ENCODE measurements at places on chromosomes 5 and 9. TPM values are rescaled to one million over a fixed set of nuclear protein-coding genes. Genes with fewer than 3 reads are reported as not detected.

The SPATA6L gene
- total RNA-seq: 9.4 TPM

The TIMD4 gene
- total RNA-seq: not detected

- DNase-seq: no peak
These were observed 14.5 kb downstream of the SH3GLB2 start for GRCh38 chr9:129013674-129014073.

DNA sequence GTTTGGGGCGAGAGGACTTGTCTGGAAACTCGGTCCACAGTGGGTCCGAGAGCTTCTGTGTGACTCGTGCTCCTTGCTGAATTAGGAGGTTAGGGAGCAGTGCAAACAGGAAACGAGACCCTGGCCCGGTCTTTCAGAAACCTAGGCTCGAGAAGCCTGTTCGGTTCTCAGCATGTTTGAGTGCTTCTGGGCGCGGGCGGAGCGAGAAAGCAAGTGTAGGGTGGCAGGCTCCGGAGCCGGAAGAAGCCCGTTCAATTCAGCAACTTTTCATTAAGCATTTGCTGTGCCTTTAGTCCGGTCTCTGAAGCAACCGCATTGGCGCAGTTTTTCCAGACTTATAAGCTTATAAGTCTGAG lies 547 bp downstream of the CLTA start:
- peak; percentile 84 for DNase-seq

DNA sequence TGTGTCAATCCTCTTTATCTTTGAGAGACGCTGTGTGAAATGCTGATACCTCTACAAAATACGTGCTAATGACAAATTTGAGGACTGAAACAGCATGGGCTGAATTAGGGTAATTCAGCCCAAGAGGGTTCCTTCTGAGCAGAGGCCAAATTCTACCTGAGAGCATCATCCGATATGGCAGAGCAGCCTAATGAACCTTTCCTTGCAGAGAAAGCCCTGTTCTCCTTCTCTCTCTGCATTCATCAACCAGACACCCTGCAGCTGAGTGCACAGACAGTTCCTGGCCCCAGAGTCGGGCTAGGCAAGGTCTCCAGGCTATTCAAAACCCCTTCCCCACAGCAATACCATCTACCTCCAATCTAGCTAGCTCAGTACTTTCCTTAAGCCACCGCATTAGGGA lies 77.9 kb downstream of the TRIM32 start:
- no peak for DNase-seq

GRCh38 chr5:14669975-14670374 lies 5.5 kb downstream of the OTULIN start:
- DNase-seq: no peak

The SPINK13 gene
- not detected for total RNA-seq

DNA sequence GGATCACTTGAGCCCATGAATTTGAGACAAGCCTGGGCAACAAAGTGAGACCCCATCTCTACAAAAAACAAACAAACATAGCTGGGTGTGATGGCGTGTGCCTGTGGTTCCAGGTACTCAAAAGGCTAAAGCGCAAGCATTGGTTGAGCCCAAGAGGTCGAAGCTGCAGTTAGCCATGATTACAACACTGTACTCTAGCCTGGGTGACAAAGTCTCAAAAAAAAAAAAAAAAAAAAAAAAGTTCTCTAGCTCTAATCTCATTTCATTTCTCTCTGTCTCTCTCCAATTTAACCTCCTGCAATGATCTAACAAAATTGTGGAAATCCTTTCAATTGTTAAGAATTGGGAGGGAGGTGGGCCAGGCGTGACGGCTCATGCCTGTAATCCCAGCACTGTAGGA lies 33.3 kb downstream of the LPAR1 start:
- DNase-seq: no peak

DNA sequence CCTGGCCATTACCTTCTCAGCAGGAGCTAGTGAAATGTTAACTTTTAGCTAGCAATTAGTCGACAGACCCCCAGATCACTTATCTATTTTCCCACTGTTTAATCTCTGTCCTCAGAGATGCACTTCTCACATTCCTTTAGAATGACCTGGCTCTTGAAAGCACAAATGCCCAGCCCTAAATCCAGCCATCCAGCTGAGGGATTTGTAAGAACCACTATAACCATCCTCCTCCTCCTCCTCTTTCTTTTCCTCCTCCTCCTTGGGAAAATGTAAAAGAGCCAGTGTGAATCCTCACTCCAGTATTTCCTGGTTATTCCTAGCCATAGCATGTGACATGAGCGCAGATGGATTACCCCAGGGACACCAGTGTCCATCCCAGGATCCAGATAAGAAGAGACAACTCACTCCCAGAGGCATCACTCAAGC lies 124.3 kb downstream of the ENC1 start:
- DNase-seq: no peak

- DNase-seq: no peak
These were observed 119.3 kb downstream of the CD180 start for GRCh38 chr5:67077296-67077695.

DNA sequence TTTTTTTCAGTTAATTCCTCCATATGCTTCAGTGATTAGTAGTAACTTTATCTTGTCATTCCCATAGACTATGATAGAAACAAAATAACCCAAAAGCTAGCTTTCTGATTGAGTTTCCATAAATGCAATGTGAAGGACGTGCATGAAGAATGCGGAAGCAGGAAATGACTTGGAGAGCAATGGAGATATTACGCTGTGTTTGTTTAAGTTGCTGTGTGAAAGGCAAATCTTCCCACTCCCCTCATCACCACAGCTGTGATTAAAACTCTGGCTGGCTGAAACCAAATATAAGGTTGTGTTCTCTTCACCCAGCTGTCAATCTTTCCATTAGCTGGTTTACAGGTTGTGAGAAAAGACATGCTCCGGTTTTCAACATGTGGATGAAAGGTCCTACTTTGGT lies 83.9 kb downstream of the NR2F1-AS1 start:
- DNase-seq: peak; percentile 15

DNA sequence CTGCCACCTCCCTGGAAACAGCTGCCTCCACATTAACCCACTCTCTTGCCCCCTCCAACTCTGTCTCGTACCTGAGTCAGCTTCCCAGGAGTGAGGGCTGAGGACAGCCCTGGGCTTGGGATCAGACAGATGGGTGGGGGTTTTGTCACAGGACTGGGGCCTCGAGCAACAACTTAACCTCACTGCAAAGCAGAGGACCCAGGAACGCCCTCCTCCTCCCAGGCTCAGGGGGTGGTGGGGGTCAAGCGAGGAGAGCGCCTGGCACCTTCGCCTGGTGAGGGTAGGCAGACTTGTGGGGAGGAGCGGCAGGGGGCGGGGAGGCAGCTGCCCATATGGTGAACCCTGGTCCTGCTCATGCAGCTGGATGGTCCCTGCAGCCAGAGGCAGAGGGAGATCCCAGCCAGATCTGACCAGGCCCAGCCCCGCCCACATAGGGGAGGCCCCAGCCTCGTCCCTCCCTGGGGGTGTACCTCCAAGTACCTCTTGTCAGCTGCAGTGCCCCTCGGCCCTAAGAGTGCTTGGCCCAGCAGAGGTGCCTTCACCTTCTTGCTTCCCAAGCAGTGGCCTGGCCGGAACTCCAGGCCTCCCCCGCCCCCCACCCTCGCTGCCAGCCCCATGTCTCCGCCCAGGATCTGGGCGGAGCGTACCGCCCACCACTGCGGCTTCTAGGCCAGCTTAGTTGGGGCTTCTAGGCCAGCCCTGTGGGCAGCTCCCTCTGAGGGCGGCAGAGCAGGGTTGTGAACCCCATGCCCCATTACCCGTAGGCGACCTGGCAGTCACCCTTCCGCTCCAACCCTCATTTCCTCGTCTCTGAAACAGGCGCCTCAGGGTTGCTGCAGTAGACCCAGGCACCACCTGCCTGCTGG lies at the start of gene SARDH:
Gene SARDH (minus strand): TSS at position 579 of the 866 bp plus-strand sequence. CDS start 4,179 bp downstream, outside the sequence.
- DNase-seq: peak; percentile 56

GRCh38 chr5:3392306-3392939 lies 203.2 kb upstream of the IRX1 start:
- DNase-seq: no peak

DNA sequence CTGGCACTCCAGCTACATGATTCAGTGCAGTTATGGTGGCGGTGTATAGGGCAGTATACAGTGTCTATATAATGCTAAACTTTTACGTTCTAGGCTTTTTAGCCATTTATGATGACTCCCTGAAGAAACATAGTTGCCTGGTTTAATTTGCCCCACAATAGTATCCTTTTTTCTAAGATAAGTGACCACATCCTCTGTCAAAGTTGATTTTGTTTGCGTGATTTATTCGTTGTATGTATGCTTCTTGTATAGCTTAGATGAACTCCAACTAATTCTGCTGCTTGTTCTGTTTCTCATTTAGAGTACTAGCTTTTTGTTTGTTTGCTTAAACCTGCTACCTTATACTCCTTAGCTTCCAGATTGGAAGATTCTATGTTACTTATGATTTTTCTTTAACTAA lies 83.6 kb downstream of the ERMP1 start:
- no peak for DNase-seq

GRCh38 chr5:148998174-148998797 lies 64.6 kb downstream of the SH3TC2 start:
- DNase-seq: peak; percentile 33

GRCh38 chr5:140011297-140011802 lies 31.7 kb downstream of the NRG2 start:
- no peak for DNase-seq

The PAEP gene
- not detected for total RNA-seq

The PIP5KL1 gene
- total RNA-seq: 3.8 TPM
